ENCODE measurements at places on chromosomes 7 and 10.

GRCh38 chr10:102650655-102651454, 6.6 kb downstream of the TRIM8 start:
- no peak for DNase-seq

DNA sequence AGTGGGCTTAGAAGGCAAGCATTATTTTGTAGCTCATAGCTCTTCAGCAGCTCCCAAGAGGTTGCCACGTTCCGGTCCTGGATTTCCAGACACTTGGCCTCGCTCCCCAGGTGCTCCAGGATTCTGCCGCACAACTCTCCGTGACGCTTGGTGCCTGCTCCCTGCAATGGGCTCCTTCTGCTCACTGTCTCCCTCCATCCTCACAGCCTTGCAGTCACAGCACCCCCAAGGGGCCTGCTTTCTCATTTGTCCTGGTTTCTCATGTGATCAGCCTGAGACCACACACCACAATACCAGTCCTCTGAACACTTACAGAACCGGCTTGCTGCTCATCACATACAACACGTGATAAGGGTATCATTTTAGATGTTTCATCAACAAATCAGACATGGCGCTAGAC, 9.8 kb downstream of the IGFBP3 start:
- DNase-seq = no peak

- no peak for DNase-seq
Observed at GRCh38 chr7:80942261-80943041, 23.6 kb upstream of the SEMA3C start.

- no peak for DNase-seq
Observed at GRCh38 chr7:4959306-4959705, 319 bp upstream of the MMD2 start.

DNA sequence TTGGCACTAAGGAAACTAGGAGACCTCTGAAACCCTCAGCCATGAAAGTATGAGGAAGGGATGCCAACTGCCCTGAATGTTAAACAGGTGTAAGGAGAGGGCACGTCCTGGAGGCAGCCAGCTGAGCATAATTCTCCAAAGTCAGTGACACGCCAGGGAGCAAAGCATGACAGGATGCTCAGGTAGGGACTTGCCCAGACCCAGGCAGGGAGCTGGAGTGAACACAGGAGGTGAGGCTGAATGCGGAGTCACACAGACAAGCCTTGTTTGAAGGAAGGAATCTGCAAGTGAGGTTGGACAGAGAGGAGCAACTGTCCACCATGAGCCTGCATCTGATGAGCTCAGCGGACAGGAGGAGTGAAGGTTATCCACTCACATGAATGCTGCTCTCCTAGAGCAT, 41.5 kb downstream of the KLRG2 start:
- no peak for DNase-seq

GRCh38 chr7:100866729-100867039, 503 bp upstream of the TRIP6 start:
- no peak for DNase-seq

GRCh38 chr10:112115781-112116385, 67.7 kb downstream of the GPAM start:
- DNase-seq = no peak

DNA sequence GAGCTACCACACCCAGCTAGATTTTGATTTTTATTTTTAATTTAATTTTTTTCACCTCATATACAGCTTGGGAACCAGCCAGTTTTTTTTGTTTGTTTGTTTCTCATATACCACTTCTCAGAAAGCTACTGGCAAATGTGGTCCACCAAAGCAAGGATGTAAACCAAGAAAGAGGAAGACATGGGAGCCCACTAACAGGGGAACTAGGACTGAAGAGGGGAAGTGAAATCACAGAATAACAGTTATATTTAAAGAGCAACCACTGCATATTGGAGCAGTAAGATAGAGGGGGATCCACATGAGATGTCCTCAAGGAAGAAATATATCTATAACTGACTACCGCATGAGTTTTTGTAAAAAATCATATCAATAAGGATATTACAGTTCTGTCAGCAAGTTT, 10.5 kb downstream of the CPVL start:
- DNase-seq = no peak

All from NCI-H187 (cell line).